EL (cell line): ENCODE measurements at places on chromosomes 3 and 15.
A peak's percentile ranks its signal among the peaks of the same experiment; 100 is the strongest.

GRCh38 chr15:69940441-69941300, 157.0 kb downstream of the TLE3 start:
- DNase-seq = no peak

DNA sequence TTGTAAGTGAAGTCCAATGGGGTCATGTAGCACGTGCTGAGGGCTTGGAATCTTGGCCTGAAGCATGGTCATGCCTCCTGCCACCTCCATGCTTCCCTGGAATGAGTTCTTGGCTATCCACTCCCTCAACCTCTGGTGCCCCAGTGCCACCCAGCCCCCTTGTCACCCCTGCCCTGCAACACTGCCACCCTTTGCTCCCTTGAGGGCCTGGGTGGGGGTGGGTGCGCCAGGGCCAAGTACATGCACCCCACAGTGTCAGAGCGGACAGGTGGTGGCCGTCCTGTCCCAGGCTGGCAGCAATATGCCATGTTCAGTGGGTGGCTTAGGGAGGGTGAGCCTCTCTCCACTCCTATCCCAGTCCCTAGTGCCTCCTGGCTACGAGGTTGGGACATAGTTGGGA, 27.6 kb upstream of the C15orf39 start:
- no peak for DNase-seq

DNA sequence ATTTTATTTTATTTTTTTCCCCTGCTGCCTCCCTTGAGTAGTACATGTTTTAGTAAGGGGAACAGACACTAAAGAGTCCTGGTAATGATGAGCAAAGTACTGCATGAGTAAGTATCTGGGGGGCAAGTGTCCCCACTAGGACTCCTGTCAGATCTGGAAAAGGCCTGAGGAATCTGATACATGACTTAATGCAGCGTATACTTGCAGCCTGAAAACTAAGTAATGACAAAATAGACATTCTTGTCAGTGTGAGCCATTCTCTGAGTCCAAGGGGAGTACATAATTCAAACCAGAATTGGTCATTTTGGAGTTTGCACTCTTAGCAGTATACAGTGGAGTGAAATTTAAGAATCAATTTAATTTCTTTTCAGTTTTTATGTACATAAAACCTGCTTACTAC, 27.5 kb downstream of the NXPE3 start:
- no peak for DNase-seq

GRCh38 chr3:48466386-48467109, 20.0 kb downstream of the ATRIP start:
- no peak for DNase-seq

DNA sequence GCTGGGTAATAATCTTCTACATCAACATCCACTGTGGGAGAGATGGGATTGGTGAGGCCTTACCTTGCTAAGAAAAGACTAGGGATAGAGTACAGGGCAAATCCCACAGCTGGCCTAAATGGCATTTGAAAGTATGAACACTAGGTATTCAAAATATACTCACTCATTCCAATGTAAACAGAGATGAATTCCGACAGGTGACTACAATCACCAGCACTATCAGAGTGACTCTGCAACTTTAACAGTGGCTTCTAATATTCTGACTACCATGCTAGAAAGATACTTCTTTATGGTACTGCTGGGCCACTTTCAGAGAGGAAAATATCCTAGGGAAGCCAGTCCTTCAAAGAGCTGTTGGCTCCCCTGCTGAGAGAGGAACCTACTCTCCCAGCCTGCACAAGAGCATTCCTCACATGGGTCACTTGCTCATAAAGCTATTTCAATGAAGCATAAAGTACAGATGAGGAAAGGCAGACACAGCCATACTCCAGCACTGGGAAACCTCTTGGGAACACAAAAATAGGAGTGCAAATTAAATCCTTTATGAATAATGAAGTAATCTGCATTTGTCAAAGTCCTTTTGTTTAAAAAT, 21.5 kb upstream of the MAN2C1 start:
- no peak for DNase-seq

- DNase-seq = no peak
Observed at GRCh38 chr3:59064276-59064675, 14.5 kb upstream of the CFAP20DC start.

GRCh38 chr15:69490356-69491037, 37.9 kb downstream of the RPLP1 start:
- DNase-seq = no peak

DNA sequence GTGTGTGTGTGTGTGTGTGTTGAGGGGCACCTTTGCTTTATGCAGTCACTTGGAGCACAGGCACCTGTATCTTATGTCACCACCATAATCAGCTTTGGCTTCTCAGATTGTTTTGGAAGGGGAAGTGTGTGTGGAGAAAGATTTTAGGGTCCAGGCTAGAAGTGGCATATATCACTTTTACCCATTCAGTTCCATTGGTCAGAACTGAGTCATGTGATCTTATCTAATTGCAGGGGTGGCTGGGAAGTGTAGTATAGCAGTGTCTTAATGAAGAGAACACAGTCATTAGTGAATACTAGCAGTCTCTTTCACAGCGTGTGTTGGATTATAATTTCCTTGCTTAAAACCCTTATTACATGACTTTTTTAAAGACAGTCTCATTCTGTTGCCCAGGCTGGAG, 20.6 kb downstream of the NCK1 start:
- no peak for DNase-seq

DNA sequence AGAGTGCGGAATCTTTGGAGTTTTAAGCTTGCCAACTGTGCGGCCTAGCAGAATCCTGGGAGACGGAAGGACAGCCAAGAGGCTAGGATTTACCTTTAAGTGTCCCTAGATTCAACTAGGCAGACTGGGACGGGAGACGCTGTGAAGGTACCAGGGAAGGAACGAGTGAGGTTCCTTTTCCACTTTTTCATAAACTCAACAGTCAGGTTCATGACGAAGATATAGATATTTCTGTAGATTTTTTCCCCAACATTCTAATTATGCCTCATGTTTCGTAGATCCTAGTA, 564 bp upstream of the GABPB1 start:
- DNase-seq = no peak

- no peak for DNase-seq
Observed at GRCh38 chr3:150057227-150057626, 86.5 kb upstream of the PFN2 start.

DNA sequence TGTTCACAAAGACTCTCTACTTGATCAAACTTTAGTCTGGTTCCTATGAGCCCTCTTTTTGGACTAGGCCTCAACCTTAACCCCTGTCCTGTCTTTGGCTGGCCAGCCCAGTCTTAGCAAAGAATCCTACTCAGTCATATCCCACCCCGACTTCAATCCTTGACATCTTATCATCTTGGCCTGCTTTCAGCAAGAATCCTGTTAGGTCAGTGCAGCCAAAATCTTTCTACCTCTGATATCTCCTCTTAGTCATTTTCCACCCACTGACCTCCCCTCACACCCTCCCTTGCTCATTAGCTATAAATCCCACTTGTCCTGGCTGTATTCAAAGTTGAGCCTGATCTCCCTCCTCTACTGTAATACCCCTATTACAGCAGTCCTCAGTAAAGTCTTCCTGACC, 286.1 kb downstream of the MAGI1 start:
- DNase-seq = no peak

DNA sequence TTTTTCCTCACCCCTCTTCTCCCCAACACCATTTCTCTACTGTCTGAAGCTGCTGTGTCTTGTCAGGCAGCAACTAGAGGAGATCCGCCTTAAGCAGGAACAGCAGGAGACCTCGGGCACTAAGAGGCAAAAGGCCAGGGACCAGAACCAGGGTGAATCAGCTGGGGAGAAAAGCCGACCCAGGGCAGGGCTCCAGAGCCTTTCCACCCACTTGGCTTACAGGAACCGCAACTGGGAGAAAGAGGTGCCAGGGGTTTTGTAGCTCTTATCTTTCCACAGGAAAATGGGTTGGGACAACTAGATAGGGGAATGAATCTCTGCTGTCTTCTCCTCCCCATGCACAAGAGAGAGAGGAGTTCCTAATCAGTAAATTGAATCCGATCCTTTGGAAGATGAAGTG, 3.0 kb upstream of the NGRN start:
- no peak for DNase-seq

GRCh38 chr3:100001526-100002270, 112.6 kb downstream of the FILIP1L start:
- no peak for DNase-seq

DNA sequence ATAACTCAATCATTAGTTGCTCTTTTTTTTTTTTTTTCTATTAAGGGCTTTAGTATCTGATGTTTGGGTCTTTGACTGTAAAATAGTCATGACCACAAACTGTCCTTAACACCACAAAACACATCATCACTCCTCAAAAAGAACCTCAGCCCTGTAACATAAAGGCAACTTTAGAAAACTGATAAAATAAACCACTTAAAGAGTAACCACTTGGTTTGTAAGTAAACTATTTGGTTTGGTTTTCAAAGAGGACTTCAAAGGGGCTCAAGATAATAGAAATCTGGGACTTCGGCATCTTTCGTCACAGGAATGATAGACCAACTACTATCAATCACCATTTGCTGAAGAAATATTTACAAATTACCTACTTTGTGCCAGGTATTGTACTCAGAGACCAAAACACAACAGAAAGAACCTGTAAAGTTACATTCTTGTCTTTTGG, 167.8 kb downstream of the FOXP1 start:
- no peak for DNase-seq

DNA sequence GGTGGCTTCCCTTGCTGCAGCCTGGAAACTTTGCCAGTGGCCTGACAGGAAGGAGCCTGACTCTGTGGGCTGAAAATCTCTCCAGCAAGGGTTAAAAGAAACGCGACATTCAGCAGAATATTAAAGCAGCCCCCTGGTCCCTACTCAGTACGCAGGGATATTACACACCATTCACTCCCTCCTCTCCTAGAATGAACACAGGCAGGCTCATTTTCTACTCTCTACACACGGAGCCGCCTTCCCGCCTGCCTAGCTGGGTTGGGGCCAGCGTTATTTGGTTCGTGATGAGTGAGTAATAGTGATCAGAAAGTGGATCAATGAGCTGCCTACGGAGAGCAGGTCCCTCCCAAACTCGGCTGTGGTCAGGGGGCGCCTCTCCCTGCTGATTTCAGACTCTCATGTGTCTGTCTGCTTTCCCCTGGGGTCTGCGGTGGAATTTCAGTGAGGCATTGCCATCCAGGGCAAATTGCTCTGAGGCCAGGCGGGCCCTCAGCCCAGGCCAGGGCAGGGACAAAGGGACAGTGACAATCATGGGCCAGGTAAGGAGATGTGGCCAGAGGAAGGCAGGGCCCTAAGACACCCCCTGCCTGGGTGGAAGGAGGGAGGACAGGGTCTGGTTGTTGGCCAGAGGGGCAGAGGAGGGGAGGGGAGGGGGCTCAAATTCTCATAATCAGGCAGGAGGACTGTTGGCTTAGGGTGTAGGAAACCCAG, 2.8 kb downstream of the EPHB1 start:
- no peak for DNase-seq

DNA sequence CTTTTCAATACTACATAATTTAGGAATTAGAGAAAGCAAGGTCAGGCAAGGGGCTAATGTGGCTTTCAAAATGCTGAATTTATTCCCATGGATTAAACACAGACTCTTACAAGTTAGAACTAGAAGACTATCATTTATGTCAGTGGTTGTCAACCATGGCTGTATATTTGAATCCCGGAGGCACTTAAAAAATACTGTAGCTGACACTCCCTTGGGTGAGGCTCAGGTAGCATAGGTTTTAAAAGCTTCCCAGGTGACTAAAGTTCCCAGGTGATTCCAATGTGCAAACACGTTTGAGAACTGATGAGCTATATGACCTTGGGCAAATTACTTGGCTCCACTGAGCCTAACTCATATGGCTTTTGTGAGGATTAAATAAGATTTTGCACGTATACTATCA, 29.6 kb downstream of the AAGAB start:
- DNase-seq = no peak

DNA sequence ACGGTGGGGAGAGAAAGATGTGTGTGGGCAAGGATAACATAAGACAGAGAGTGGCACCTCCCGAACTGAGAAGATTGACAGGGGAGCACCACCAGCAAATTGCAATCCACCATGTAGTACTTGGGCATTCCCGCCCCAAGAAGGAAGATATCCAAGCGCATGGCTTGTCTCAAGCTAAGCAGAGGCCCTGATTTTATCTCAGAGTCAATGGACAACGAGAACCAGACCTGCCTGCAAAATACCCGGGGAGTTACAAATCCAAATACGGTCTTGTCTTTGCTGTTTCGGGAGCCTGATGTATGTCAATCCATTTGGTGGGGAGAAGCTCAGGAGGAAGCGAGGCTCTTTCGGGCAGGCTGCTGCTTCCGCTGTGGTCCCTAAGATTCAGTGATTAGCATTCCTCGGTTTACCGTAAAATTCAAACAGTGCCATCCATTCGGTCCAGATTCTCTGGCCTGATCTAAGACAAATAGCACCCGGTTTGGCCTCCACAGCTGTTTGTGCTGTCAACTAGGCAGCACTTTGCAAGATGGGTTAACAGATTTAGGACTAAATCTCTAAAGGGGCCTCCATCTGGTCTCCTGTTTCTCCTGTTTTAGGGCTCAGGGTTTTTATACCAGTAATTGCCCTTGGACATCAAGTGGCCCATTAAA, 97.7 kb upstream of the WNT5A start:
- DNase-seq = no peak

- peak; percentile 36 for DNase-seq
Observed at GRCh38 chr3:8575364-8576104, 69.1 kb downstream of the SSUH2 start.
